ENCODE measurements at places on chromosomes 7 and 10.

- peak; percentile 94 for DNase-seq
These were observed 31.8 kb downstream of the GSTO2 start for GRCh38 chr10:104300736-104301292.

DNA sequence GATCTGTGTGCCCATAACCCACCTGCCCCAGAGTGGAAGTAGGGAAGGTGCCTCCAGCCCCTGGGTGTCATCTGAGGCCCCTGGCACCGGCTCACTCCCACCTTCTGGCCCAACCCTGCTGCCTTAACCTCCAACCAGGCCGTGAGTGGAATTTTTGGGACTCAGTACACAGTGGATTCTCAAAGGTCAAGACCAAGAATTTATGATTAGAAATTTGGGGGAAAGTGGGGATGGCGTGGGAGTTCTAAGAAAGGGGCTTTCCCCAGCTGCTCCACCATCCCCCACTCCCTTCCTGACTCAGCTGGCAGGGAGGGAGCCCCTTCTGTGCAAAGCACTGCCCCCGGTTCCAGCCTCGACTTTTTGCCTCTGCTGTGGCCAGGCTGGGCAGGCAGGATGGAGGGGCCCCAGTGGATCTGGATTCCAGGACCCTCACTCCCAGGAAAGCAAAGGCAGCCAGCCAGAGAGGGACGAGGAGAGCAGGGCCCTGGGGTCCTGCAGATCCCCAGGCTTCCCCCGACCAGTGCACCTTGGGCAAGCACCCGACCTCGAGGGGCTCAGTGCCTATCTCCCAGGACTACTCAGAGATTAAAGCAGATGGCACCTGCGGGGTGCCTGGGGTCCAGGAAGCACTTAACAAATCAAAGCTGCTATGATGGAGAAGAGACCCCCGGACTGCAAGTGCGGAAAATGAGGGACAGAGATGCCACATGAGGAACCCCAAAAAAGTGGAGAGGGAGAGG, 12.8 kb downstream of the SPOCK2 start:
- no peak for DNase-seq

GRCh38 chr7:27199849-27200760, at the start of gene HOXA13:
Gene HOXA13 (minus strand): TSS chr7:27200091. CDS start chr7:27200077, 14 bp downstream.
- DNase-seq: peak; percentile 67

DNA sequence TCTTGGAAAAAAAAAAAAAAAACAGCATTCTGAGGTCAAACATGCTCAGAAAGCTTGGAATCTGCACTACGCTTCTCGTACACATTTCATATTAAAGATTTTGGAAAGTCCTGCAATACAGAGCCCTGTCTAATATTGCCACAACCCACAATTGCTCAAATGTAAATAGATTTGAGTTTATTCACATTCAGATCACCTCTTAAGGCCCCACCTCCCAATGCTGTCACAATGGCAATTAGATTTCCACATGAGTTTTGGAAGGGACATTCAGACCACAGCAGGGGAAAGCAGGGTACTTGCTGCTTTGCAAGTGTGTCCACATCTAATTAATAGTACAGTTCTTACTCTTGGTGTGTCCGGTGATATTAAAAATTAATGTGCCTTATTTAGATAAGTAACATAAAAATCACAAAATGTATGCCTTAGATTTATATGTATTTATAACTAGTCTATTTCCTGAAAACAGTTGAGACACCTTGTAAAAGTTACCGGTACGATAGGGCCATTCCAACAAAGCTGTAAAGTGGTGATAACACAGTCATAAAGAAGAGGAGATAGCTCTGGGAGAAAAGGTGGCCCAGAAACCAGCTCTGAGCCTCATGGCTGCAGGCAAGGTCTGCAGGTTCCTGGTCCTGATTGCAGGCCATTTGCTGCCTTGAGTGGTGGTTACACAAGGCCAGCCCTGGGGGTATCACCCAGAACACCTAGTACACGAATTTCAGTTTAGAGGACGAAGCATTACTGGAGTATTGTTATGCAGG, 27.9 kb downstream of the EGFR start:
- DNase-seq: no peak

Data from AG08395 (cell line).